ENCODE measurements at places on chromosomes 5 and 9. TPM values are rescaled to one million over a fixed set of nuclear protein-coding genes. Genes with fewer than 3 reads are reported as not detected.

GRCh38 chr5:111615054-111615453 is 102.7 kb upstream of the STARD4 start:
- DNase-seq: no peak

- no peak for DNase-seq
Measured at GRCh38 chr5:96252596-96252995, 180.5 kb downstream of the PCSK1 start.

DNA sequence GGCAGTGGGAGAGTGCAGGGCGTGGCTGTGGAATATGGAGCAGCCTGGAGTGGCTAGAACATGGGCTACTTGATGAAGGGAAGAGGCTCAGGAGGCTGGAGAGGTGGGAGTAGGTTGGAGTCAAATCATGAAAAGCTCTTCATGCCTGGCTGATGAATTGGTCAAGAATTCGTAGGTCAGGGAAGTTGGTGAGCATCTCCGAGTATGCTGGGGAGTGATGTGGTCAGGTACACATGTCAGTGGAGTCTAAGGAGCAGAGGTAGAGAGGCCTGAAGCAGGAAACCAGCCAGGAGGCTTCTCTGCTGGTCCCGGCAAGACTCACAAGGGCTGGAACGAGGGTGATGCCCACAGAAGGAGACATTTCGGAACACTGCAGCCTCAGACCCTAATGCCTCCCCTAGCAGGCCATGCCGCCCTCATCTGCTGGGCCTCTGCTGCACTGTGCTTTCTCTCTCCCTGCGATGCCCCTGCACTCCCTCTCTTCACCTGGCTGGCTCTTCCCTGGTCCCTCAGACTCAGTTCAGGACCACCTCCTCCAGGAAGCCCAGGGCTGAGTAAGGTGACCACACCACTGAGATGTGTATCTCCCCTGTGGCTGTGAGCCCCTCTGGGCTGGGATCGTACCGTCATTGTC is 33.6 kb downstream of the TMOD1 start:
- DNase-seq: no peak

- no peak for DNase-seq
Measured at GRCh38 chr5:91712718-91713117, 329.6 kb upstream of the ARRDC3 start.

GRCh38 chr5:54309691-54310432 is 511 bp downstream of the ARL15 start:
- peak; percentile 42 for DNase-seq

Gene KLHL3
- 12.2 TPM for polyA plus RNA-seq

Measured in renal pelvis (tissue), 12 donors.